ENCODE measurements at places on chromosomes 4 and X.
A peak's percentile ranks its signal among the peaks of the same experiment; 100 is the strongest.

DNA sequence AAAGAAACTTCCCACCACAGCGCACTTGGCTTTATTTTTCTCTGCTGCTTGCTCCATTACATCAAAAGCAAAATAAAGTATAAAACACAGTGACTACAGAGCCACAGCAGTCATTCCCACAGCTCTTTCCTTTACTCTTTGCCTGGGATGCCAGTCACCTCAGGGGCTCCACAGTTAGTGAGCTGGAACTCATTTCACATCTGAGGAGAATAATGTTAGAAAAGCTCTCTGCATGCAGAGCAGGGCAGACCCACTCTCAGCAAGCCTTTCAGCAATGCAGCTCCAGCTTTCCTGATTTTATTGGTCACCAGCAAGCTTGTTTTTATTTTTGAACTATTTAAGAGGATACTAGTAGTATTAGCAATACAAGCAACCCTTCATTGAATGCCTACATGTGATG lies 13.8 kb downstream of the GRXCR1 start:
- peak; percentile 16 for DNase-seq

DNA sequence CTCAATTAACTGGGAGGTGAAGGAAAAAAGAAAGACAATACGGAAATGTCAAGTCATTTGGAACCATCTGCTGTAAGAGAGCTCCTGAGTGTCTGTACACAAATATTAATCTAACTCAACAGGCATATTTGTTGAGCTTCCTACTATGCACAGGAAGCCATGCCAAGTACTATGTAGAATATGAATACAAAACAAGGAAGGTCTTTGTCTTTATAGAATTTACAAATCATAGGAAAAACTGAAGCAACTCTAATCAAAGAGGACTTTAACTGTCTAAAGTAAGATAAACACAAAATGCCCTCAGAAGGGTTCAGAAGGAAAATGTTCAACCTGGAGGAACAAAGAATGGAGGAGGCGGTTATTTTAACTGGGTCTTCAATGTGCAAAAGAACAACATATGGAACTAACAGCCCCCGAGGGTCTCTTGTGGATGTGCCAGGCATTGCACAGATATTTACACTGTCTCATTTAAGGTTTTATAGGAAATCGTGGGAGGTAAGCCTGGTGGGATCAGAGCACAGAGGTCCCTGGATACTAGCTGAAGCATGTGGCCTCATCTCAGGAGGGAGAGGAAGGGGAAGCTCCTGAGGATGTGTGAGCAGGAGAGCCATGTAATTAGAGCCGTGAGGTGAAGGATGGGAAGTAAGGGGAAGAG lies 5.8 kb downstream of the FAM114A1 start:
- DNase-seq = no peak

DNA sequence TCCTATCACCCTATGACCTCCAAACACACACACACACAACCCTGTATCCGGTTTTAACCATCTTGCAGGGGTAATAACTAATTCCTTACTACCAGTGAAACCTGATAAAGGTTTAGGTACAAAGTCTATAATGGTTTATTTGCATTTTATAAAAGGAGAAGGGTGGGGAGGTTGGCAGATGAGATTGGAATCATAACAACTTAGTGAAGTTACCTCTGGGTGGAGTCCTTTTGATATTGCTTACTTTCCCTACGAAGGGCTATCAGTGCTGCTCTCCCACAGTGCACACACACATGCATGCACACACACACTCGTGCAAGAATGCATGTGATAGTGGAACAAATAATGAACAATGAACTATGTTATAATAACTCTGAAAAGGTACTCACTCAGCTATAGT lies 56.1 kb downstream of the CCSER1 start:
- no peak for DNase-seq

DNA sequence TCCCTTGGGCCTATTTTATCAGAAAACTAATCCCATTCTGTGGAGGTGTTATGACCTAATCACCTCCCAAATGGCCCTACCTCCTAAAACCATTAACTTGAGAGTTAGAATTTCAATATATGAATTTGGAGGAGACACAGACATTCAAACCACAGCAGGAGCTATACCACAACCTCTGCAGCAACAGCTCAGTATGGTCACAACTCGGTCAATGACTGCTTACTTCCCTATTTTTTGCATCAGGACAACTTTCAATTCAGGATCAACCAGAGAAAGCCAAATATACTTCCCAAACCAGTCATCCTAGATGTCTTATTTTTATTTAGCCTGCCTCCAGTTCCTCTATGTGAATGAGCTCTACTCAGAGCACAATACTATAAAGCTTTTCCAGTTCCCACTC lies 11.3 kb upstream of the SMARCA5 start:
- DNase-seq = no peak

DNA sequence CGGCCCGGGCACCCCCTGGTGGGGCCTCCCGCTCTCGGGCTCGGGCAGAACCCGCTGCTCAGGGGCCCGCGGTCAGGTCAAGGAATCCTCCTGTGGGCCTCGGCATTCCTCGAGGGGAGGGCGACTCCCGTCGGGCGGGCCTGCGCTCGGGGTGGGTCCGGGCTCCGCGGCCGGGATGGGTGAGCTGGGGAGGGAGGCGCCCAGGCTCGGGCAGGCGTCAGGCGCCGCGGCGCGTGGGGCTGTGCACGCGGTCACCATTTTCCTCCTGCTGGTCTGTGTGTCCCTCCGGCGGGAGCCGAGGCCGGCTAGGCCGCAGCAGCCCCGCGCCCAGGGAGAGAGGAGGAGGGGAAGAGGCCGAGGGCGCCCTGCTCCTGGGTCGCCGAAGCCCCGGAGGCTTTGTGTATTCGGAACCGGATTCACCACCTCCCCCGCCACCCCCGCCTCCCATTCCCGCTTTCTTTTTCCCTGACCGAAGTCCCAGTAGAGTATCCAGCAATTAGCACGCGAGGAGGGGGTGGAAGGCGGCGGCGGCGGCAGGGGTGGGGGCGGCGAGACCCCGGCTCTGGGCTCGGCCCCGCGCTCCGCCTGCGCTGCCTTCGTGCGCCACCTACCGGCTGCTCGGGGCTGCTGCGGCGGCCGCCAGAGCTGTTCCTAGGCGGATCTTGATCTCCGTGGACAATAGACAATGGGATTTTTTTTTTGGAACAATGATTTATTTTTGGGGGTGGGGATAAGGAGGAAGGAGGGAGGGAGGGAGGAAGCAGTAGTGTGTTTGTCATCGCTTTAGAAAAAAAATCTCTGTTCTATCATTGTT lies 99.0 kb upstream of the MAML3 start:
- DNase-seq = peak; percentile 91

DNA sequence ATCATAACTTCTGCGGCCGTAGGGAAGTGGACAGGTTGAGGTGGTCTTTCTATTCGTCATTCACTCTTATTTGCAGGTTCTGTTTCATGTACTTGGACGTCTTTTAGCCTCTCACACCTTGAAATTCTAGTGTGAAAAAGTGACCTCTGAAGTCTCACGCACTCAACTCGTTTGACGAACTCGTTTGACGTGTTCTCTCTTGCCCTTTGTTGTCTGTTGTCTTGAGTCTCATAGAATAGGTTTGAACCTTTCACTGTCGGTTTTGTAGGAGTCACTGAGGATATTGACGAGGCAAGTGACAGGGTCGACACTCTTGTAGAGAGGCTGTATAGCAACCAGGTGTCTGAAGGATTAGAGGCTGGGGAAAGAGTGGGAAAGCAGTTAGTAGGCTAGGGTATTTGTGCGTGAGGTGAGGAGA lies 1.1 kb upstream of the PGRMC2 start:
- peak; percentile 86 for DNase-seq

GRCh38 chr4:108056418-108056817 lies 66.7 kb downstream of the HADH start:
- no peak for DNase-seq

DNA sequence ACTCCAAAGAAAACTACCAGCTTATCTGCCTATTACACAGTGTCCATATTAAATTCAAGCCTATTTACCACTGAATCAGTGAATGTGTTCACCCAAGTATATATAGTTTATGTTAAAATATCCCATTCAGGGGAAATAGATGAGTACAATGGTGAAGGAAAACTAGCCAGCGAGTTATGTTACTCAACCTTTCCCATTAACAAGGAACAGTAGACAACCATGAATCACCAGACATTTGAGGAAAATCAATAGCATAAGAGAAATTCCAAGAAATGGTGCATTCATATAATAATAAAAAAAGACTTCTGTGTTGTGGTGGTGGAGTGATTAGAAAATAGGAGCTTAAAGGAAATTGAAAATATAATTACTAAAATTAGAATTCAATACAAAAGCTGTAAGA lies 21.3 kb downstream of the IQCM start:
- no peak for DNase-seq

GRCh38 chr4:158530381-158530780 lies 8.7 kb downstream of the RXFP1 start:
- no peak for DNase-seq

- no peak for DNase-seq
Observed at GRCh38 chr4:86927843-86928395, 6.9 kb upstream of the AFF1 start.

DNA sequence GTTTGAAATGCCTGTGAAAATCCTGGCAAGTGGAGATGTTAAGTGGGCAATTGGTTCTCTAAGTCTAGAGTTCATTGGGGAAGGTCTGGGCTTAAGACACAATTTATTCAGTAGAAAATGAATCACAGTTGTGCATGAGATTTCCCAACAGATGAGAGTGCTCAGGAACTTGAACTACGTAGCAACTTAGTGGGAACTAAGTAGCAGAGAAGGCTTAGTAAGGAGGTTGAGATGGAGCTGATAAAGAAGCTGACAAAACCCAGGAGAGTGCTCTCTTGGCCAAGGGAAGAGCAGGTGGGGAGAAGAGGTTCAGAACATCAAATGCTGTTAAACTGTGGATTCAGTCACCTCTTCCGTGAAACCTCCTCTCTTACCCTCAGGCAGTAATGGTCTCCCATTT lies 33.0 kb downstream of the AFF1 start:
- DNase-seq = no peak

- no peak for DNase-seq
Observed at GRCh38 chr4:7212921-7213320, 20.6 kb downstream of the SORCS2 start.

DNA sequence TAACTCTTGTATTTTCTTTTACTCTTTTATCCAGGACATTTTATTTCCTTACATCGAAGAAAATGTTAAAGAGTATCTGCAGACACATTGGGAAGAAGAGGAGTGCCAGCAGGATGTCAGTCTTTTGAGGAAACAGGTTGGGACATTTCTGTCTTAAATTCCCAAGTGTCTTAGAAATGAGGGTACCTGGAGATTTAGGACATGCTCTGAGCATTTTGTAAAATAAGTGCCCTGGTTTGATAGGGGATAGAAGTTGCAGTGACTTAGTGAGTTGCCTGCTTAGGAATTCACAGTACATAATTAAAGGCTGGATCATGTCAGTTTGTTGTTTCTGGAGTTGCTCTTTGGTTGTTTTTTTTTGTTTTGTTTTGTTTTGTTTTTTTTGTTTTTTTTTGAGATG lies 17.5 kb downstream of the ENOPH1 start:
- no peak for DNase-seq

GRCh38 chr4:14143892-14144291 lies 516.4 kb upstream of the BOD1L1 start:
- DNase-seq = no peak

GRCh38 chr4:159278399-159278798 lies 175.5 kb downstream of the RAPGEF2 start:
- no peak for DNase-seq

DNA sequence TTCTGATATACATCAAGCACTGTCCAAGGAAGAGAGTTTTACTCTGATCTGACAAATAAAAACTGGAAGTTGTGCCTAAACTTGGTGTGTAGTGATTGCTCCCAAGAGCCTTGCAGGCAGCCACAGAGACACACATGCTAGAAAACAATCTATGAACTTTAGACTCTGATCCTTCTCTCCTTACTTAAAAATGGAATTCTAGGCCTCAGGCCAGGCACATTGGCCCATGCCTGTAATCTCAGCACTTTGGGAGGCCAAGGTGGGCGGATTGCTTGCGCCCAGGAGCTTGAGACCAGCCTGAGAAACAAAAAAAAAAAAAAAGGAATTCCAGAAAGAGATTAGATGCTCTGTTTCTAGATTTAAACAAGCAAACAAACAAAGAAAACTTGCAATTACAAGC lies 45.6 kb upstream of the S100G start:
- no peak for DNase-seq

GRCh38 chr4:150325872-150326271 lies 247.6 kb downstream of the DCLK2 start:
- no peak for DNase-seq

GRCh38 chrX:152866386-152866785 lies 31.5 kb upstream of the ZNF185 start:
- DNase-seq = no peak

- peak; percentile 41 for DNase-seq
Observed at GRCh38 chr4:75490155-75490554, 24.0 kb downstream of the RCHY1 start.

DNA sequence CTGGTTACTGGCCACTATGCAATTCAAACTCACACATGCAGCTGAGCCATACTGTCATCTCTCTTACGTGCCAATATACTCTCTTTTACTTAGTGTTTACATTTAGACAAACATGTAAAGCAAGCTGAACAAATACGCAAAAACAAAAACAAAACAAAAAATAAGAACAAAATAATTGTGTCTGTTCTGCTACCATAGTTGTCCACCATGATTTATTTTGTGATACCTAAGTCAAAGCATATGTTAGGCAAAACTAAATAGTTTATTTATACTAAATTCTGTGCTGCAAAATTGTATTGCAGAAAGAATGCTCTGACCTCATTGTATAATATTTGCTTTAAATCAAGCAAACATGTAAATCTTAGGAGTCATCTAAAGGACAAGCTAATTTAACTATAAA lies 943.2 kb upstream of the AGA start:
- DNase-seq = peak; percentile 4

All from eye (tissue), 1 donor.